Progenitor cell of endocrine pancreas (in vitro differentiated cells): ENCODE measurements at places on chromosomes 7 and 10. TPM values are rescaled to one million over a fixed set of nuclear protein-coding genes. Genes with fewer than 3 reads are reported as not detected.

Gene DMBT1
- total RNA-seq = 0.64 and 1.0 TPM in 2 replicates

Gene FAM25C
- not detected in 2 replicates for total RNA-seq

Gene SEMA3E
- 0.29 and 1.1 TPM in 2 replicates for total RNA-seq

DNA sequence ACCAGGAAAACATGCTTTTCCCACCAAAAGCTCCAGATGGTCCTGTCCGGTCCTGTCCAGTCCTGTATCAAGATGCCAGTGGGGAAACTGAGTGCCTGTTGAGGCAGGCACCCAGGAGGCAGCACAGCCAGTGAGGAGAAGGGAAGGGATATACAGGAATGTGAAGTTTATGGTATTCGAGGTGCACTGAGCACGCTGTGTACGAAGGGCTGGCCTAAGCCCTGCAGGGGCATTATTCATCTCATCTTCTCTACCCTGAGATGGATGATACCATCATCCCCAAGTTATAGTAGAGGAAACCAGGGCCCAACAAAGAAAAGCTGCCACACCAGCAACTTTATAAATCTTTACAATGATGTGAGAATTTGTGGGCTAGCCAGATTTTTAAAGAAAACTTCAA is 23.4 kb upstream of the FXYD4 start:
- H3K27ac ChIP-seq = no peak overlapping the region
- no peaks in the 10 kb centered on the region for H3K36me3 ChIP-seq

Gene UNCX
- total RNA-seq = not detected in 2 replicates

Gene MYOF
- 25.5 and 35.2 TPM in 2 replicates for total RNA-seq
